ENCODE measurements at places on chromosomes 7 and 10.

DNA sequence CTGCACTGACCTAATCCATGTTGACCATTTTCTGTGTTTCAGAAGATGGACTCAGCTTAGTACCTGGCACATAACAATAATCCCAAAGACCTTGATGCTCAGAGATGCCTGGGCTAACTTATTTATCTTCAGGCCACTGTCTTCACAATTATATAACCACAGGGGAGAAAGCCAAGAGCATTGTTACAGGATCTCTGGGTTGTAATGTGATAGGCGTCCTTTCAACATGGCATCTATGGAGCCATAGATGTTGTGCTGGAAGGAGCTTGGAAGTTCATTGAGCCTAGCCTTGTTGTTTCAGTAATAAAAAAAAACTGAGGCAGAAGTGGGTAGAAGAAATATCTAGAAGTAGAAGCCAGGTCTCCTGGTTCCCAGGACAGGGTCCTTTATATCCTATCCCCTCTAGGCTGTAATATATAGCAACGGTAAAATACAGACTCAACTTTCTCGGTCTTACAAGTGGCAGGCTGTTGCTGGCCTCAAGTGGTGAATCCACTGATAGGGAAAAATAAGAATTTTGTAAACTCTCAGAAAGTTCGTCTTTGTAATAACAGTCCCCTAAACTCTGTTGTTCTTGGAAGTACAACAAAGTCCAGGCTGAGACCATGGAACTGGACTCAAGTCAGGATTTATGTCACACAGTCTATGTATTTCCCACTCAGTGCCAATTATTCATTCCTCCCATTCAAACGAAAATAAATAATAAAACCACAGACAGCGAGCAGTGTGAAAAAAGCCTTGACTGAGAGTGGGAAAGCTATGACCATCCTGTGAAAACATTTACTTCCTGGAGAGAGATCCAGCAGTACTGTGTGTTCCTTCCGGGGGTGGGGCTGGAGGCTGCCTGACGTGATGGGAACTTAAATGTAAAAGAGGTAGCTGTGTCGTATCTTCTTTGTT, 277.6 kb downstream of the REEP3 start:
- no peak for DNase-seq

GRCh38 chr7:90655566-90655965, 59.4 kb downstream of the CDK14 start:
- no peak for DNase-seq

- no peak for DNase-seq
Observed at GRCh38 chr7:76262683-76263402, 39.6 kb upstream of the HSPB1 start.

- no peak for DNase-seq
Observed at GRCh38 chr10:80436446-80437098, 17.5 kb upstream of the TSPAN14 start.

DNA sequence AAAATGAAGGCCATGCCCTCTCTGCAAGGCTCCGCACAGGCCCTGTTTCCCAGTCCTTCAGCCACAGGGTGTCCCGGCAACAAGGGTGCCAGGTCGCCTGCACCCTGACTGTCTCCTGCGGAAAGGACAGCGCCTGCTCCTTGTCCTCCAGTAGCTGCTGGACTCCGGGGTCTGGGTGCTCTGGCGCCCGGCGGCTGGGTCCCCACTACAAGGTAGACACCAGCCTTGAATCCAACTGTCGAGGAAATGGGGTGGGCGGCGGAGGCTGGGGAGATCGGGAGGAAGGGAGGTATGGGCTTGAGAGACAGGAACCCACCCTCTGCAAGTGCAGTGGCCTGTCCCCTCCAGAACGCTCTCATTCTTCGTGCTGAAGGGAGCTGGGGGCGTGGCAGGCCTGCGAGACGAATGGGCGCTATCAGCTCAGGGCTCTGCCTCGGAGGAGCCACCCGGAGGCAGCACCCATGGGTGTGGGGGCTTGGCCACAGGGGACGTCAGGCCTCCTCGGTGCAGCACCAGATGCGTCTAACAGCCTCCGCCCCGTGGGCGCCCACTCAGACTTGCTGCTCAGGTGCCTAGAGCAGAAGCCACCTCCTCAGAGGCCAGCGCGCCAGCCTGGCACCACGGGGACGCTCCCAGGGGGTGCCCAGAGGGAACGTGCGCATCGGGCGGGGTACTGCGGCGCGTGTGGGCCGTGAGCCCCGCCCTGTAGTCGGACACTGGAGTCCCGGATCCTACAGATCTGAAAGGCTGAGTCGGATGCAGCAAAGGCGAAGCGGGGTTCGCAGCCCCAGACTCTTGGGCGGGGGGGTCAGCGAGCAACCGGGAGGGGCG, 15.6 kb downstream of the ADAM8 start:
- no peak for DNase-seq

- no peak for DNase-seq
Observed at GRCh38 chr7:22871661-22872060, 49.0 kb upstream of the TOMM7 start.

DNA sequence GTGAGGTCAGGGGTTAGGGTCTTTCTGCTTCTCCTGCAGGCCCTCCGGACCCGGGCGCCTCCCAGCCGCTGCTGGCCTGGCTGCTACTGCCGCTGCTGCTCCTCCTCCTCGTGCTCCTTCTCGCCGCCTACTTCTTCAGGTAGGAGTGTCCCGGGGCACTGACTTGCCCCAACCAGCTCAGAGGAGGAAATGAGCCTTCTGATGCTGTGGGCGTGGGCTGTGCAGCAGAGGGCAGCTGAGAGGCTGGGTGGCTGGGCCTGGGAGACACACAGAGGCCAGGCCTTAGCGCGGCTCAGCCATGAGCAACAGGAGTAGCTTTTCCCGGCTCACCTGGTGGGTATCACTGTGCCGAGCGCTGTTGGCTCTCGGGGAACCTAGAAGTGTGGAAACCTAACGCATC, 78.9 kb downstream of the MKI67 start:
- DNase-seq: peak; percentile 61

GRCh38 chr7:114659409-114660125, 245.0 kb downstream of the FOXP2 start:
- DNase-seq: no peak
